CD8-positive, alpha-beta memory T cell (primary cell): ENCODE measurements at places on chromosomes 5 and 9. TPM values are rescaled to one million over a fixed set of nuclear protein-coding genes. Genes with fewer than 3 reads are reported as not detected.
A peak's percentile ranks its signal among the peaks of the same experiment; 100 is the strongest.

DNA sequence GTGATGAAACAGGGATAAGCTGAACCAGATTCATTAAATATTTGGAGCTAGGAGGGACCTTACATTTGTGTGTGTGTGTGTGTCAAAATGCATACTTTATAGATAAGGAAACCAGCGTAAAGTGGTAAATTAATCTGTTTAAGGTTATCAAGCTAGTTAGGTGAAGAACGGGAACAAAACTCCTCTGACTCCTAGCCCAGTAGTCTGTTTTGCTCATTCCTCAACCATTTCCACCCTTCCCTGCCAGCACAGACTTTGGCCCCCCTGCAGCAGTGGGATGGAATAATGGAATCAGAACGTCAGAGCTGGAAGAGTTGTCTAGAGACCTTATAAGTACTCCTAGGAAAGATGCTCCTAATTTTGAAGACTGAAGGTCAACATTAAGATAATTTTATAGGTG is 6.5 kb downstream of the AGXT2 start:
- DNase-seq, result no peak

DNA sequence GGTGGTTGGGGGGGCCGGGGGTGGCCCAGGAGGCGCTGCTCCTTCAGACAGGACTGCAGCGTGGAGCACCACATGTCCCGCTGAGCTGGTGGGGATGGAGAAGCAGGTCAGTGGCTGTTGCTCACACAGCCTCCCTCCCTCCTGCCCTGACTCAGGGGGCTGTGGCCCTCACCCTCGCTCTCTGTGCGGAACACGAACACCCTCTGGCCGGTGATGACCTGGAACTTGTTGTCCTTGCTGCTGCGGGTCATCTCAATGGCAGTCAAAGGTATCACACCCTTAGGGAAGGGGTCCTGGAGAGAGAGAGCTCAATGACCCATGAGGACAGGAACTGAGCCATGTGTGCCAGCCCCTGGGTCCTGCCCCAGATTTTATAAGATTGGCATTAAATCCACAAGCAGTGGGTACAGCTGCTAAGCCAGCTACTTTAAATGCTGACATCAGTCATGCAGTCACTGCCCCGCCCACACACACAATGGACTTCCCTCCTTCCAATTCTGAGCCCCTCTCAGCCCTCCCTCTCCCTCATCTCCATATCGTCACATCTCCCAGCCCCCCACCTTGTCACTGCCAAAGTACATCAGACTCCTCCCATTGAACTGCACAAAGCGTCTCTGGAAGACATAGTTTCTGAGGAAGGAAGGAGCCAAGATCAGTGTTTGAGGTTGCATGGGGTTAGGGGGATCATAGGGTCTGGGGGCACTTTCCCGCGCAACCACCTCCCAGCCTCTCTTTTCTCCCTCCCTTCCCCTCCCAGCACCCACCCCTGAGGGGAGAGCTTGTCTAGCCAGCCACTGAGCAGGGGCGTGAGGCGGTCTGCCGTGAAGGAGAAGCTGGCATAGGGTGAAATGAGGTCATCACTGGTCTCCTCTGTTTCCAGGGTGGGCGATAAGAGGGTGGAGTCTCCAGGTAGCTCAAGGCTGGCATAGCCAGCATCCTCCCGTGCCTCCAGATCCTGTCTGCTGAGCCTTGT is 8.9 kb downstream of the ARAP3 start:
- no peak for DNase-seq

DNA sequence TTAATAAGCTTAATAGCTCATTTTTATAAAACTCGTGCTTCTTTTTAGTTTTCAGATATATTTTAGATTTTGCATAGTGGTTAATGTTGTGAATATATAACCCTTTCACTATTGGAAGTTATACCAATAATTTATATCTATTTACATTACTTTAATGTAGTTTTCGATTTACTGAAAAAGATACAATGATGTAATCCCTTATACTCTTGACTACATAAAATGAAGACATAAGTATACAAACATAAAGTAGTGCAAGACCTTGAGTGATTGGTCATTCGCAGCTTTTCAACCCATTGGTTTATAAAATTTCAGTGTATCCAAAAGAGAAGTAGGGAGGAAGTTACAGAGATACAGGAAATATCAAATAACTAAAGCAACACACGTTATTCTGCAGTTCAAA is 84.3 kb upstream of the GRHPR start:
- no peak for DNase-seq

DNA sequence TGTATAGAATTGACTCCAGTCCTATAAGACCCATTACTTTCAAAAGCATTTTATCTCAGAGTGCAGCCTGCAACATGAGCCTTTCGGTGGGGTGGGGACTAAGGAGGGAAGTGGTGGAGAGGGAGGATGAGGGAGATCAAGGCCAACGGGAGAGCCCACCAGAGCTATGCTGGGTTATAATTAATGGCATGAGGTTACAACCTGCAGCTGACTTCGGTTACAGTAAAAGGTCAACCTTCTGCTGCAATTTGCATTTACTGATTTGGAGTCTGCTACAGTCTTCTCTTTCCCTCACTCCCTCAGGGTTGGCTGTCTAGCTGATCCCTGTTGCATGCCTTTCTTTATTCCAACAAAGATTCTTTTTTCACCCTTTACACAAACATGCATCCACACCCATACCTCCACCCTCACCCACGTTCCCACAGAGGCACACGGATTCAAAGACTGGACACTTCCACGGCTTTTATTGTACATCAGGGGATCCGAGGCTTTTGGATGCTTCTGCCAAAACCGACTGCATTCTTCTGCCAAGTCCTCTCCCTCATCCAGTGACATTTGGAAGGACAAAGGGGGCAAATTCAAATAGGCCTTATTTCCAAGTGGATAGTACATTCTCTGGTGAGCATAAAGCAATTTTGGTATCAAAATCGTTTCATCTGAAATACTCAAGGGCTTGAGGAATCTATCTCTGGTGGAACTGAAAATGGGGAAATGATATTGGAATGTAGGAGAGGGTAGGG is 381.2 kb downstream of the NFIB start:
- no peak for DNase-seq

DNA sequence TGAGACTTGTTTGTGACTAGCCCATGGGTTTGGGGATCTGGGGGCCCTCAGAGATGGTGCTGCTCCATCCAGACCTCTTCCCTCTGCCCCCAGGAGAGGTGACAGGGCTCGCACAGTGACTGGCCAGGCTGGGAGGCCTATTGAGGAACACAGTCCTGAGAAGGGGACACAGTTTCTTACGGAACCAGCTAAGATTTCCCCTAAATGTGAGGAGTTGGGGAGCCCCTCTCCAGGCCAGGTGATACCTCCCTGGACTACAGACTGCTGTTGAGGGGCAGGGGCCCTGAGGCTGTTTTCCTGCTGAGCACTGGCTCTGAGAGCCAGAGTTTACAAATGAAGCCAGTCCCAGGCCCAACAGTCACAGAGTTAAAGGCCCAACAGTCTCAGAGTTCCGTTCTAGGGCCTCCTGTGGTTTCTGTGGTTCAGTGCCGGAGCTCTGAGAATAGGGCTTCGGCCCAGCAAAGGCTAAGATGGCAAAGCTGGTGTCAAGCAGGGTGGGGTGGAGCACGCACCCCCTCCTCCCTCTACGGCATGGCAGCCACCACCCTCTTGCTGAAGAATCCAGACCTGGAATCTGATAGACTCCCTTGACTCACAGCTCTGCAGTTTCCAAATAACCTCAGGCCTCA is 1.1 kb upstream of the SEMA4D start:
- DNase-seq, result peak; percentile 56

GRCh38 chr5:38742821-38743220 is 103.0 kb upstream of the OSMR start:
- no peak for DNase-seq

- no peak for DNase-seq
These were observed 87.5 kb downstream of the FGF18 start for GRCh38 chr5:171506951-171507350.

- DNase-seq, result no peak
These were observed 69.9 kb upstream of the PLPP1 start for GRCh38 chr5:55604611-55605067.

DNA sequence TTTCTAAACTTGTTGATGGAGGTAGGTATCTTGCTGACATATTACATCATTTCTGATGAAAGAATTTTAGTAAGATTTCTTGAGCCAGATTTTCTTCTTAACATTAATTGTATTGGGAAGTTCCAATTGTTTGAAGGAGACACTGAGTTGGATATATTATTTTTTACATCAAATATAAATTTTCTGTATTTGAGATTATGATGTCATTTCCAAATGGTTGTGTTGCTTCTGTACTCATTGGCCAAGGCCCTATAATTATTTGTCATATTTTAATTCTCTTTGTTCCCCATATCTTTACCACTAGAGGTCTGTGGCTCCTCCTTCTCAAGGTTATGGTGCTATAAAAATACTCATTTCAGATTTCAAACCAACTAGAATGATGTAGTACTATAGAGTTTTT is 53.4 kb downstream of the ITGA1 start:
- no peak for DNase-seq

DNA sequence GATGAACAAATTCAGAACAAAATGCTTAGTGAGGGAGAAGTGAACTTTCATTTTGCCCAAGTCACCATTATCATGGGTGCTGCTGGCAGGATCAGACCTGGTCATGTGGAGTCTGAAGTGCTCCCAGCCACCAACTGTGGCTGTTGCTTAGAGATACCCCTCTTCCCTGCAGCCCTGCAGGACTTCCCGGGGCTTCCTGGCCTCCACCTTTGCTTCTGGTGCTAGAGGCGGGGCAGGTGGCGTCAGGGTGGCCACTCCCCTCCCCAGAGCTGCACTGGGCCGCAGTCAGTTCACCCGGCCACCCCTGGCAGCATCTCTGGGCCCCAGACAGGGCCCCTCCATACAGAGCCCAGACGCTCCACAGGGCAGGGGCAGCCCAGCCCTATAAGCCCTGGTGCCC is 30.0 kb upstream of the SLC12A7 start:
- no peak for DNase-seq

- no peak for DNase-seq
These were observed 1354.8 kb downstream of the PTPRD start for GRCh38 chr9:9257999-9258498.

DNA sequence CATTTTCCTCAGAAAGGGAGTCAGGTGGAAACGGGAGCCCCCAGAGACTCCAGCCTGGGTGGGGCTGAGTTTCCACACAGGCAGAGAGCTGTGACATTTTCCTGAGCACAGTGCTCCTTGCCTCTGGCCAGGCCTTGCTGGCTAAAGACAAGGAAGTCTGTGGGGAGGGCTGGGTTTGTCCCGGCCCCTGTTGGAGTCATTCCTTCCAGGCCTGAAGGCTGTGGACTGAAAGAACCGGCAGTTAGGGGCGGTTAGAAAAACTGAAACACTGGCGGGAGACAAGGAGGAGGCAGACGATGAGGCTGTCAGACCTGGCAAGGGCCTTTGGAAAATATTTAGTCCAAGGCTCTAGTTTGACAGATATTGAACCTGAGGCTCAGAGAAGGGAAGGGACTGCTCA is 29.9 kb downstream of the COL15A1 start:
- no peak for DNase-seq

DNA sequence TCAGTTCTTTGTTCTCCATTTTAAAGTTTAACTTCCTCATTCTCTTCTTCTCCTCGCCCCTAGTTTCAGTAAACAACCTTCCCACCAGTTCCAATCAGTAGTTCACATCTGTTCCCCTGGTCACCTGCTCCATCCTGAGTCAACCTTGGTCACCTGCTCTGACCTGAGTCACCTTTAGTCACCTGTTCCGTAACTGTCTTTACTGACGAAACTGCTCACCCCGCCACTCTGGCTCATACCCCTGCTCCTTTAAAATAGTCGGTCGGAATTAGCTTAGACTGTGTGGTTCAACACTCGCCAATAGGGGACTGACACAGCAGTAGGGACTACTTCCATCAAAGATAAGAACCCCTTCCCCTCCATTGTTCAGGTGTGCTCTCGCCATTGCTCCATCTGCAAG is 76.3 kb upstream of the GPBP1 start:
- no peak for DNase-seq

The CATSPER3 gene
- total RNA-seq, result 0.18 TPM

The CNTNAP3 gene
- total RNA-seq, result not detected

The MROH2B gene
- total RNA-seq, result not detected

The EGFLAM gene
- total RNA-seq, result not detected

The IFNK gene
- not detected for total RNA-seq

The C7 gene
- not detected for total RNA-seq
